ENCODE measurements at places on chromosomes 3 and 15. TPM values are rescaled to one million over a fixed set of nuclear protein-coding genes. Genes with fewer than 3 reads are reported as not detected.

DNA sequence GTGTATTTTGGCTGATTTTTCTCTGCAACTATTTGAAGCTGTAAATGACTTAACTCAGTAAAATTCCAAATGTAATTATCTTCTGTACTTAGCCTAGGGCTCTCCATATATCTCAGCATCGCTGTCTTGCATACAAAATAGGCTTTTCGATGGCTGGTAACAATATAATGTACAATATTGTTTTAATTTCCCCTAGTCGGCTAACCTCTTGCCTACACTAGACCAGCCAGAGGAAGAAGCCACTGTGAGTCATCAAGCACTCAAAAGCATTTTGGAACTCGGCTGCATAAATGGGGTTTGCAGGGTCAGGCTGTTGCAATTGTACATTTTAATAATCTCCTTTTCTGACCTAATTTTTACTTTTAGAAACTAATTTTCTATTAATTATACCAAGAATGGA lies 583.8 kb downstream of the FOXP1 start:
- no peak for DNase-seq

The FGD5 gene
- 3.3 TPM for polyA plus RNA-seq

DNA sequence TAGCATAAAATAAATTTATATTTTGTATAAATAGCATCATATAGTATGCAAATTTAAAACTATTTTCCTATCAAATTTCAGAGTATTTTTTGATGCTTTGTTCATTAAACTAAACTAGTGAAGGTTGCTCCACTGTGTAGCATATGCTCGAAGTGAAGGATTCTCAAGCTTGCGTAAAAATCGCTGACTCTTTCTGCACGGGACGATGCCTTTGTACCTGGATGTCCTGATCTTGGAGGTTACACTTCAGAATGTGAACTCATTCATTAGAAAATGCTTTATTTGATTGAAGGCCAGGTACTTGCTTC lies 305.0 kb downstream of the WDR72 start:
- DNase-seq, result peak; percentile 8

The CCNB2 gene
- polyA plus RNA-seq, result 15.3 TPM

The FES gene
- 7.3 TPM for polyA plus RNA-seq

DNA sequence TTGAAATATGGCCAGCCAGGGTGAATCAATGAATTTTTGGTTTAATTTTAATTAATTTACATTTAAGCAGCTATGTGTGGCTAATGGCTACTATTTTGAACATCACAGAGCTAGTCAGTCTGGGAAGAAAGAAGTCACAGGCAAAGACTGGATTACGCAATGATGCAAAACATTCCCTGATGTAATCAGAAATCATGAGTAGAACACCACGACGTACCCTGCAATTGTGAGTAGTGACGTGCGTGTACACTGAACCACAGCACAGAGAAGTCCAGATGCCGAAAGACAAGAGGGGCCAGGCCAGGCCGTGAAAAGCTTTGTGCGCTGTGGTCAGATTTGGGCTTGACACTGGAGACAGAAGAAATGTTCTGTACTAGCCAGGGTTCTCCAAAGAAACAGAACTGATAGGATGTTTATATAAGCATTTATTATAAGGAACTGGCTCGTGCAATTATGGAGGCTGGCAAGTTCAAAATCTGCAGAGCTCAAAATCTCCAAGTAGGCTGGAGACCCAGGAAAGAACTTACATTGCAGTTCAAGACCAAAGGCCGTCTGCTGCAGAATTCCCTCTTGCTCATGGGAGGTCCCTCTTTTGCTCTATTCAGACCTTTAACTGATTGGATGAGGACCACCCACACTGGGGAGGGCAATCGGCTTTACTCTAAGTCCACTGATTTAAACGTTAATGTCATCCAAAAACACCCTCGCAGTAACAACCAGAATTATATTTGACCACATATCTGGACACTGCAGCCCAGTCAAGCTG lies 44.6 kb downstream of the SH3BP5 start:
- DNase-seq, result peak; percentile 62

DNA sequence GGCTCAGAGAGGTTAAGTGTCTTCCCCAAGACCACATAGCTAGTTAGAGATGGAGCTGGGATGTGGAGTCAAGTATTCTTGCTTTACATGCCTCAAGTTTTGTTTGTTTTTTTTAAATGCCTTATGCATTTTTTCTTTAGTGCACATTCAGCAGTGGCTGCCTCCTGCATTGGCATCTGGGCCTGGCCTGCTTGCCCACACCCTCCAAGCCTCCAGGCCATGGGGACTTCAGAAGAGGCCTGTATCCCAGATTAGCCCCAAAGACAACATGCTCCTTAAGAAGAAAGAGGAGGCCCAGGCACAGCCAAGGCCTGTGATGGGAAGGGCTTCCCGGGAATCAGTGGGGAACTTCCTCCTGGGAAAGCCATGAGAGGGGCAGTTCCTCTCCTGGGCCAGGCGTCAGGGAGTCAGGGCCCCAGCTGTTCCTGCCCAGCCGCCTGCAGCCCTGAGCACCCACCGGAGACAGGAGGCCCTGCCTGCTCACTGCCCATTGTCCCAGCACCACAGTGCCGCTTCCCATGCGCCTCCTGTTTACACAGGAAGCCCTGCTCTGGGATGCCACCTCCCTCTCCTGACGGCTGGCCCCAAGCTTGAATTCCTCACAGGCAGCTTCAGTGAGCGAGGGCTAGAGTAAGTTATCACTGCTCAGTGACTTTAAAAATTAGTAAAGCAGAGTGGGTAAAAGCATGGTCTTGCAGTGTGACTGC lies 16.0 kb downstream of the FOXL2NB start:
- DNase-seq, result no peak

DNA sequence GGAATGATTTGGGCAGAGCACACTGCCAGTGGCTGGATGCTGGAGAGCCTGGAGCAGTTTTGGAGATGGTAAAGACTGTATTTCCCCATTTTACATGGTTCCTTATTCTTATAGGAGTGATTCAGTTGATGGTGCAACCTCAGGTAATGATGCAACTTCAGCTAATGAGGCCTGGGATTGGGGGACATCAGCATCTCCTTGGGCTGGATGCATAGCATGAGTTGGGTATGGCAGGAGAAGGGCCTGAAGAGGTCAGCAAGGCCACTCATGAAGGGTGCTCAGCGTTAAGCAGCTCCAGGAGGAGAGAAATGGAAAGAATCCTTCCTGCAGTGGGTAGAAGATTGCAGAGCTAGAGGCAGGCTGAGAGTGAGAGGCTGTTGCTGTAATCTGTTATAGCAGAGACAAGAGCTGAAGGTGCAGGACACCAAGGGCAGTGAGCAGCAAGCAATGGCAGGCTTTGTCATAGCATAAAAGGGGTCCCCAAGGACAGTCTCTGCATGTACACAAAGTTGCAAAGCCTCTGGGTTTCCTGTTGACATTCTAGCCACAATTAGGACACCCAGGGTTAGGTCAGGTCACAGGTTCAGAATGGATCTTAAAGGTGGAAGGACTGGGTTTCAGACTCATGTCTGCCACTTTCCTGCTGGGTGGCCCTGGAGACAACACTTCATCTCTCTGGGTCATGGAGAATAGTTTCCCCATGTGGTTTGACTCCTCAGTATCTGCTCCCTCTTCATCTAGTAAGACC lies 29.5 kb upstream of the SNRK start:
- DNase-seq, result no peak

The RBPMS2 gene
- polyA plus RNA-seq, result 18.0 TPM

The ST8SIA2 gene
- 1.7 TPM for polyA plus RNA-seq

DNA sequence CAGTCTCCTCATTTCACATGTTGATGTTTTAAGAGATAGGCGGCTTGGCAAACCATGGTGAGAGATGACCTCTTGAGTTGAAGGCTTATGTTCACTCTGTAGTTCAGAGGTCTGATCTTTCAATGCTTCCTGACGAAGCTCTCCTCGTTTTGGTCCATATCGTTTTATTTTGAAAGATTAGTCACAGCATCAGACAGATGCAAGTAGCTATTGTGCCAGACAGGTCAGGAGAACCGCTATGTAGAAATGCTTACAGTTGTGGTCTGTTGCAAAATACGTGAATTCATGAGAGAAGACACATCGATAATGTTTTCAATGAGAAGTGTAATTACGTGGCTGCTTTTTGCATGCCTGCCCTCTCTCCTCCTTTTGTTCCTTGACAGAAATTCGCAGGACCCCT lies 47.5 kb downstream of the CHL1 start:
- DNase-seq, result no peak

DNA sequence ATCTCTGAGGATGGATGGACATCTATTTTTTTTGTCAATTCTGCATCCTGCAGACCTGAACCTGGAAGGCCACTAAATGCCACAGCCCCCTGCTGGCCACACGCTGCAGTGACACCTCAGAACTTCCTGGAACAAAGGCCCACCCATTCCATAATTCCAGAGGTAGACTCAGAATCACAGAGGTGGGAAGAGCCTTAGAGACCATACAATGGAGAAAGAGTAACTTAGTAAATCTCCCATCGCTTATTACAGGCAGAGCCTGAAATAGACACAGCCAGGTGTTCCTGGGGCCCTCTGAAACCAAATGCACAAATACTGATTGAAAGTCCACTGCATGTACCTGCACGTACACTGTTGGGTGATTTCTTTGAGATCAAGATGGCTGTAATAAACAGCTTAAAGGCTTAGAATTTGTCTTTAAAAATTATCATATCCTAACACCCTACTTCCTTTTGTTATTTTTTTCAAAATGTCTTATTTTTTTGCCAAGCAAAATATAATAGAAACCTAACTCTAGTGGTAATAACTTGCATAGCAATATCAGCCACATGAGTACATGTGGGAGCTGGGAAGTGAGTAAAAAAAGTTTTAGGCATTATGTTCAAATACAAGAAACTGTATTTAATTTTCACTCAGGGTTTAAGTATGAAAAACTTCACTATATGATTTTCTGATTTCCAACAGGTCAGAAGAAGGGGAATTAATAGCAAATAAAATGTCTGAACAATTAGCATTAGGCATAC lies 62.7 kb downstream of the EOMES start:
- DNase-seq, result peak; percentile 68

GRCh38 chr3:37906734-37907282 lies 45.1 kb downstream of the CTDSPL start:
- no peak for DNase-seq

The SAMMSON gene
- polyA plus RNA-seq, result not detected

GRCh38 chr3:58502872-58503271 lies 11.0 kb downstream of the KCTD6 start:
- no peak for DNase-seq

The PSTPIP1 gene
- polyA plus RNA-seq, result not detected

DNA sequence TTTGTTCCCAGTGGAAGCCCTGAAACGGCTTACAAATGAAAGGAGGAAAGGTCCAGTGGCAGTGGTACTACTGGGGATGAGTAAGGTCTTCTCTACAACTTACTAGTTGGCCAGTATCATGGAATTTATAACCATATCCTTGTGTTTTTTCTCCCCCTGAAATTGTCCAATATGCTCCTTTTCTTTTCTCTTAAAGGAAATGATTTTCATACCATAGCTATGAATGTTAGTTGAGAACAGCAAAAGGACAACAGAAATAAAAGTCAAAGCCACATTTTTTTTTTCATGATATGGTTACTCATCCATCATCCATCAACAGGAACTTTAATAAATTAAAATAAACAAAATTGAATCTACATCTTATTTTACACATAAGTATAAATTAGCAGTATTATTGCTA lies 450.4 kb downstream of the MFSD1 start:
- no peak for DNase-seq

The ELL3 gene
- 4.5 TPM for polyA plus RNA-seq

DNA sequence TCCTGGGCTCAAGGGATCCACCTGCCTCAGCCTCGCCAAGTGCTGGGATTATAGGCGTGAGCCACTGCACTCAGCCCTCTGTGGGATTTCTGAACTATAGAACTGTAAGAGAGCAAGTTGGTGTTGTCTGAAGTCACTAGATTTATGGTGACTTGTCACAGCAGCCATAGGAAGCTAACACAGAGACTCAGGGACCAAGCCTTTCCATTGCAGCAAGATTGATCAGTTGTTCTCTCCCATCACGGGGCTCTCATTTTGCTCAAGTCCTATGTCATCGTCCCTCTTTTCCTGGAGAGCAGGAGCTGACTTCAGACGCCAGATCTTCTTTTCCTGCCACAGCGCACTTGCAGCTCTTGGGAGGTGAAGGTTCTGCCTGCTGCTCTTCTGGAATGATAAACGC lies 61.0 kb downstream of the APBA2 start:
- DNase-seq, result no peak

The SLC22A14 gene
- polyA plus RNA-seq, result not detected

DNA sequence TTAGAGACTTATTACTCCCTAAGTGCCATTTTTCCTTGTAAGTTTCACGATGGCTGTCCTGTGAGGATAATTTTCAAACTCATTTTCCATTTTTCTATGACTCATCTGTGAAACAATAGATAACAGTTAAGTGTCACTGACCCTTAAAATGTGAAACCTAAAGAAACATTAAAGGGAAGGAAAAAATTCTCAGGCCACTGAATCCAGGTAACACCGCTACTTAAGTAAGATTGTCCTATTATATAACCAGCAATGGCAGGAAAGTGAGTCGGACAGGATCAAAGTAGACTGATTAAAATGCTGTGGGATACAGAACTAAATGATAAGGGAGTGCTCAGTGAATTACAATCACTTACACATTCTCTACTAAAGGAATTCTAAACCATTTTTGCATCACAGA lies 12.4 kb downstream of the PLD1 start:
- no peak for DNase-seq

GRCh38 chr3:194287977-194288706 lies 63.0 kb downstream of the CPN2 start:
- no peak for DNase-seq

- DNase-seq, result peak; percentile 57
These were observed 81.8 kb downstream of the CLASP2 start for GRCh38 chr3:33636125-33636850.

DNA sequence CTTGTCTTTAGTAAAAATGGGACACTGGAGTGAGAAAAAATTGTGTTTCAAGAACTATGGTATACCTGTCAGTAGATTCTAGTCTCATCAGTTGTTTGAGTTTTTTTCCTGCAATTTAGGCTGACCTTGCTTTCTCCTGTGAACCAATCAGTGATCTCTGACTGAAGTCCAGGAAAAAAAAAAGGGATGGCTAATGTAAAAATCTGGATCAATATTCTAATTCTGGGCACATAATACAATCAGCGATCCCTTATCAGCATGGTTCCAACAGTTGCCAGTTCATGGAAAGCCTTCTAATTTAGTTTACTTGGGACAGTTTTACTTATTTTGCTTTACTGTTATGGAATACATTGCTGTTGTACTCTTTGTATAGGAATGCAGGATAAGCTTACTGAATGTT lies 17.0 kb downstream of the TRPM7 start:
- DNase-seq, result no peak

The LTK gene
- 1.2 TPM for polyA plus RNA-seq

DNA sequence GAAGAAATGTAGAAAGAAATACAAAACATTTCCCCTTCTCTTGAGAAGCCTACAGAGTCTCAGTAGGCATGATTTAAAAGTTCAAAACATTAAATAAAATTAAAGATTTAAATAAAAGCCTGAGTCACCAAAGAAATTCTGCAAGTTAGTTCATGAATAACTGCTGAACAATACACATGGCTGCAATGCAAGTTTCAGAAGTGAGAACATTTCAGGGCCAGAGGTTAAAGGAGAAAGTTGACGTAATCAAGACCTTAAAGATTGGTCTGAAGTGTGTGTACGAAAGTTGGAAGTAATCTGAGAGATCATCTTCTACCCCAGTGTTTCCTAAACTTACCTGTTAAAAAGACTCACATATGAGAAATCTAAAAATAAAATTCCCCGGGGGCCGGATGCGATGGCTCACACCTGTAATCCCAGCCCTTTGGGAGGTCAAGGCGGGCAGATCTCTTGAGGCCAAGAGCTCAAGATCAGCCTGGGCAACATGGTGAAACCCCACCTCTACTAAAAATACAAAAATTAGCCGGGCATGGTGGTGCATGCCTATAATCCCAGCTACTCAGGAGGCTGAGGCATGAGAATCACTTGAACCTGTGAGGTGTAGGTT lies 108.7 kb upstream of the PHLDB2 start:
- no peak for DNase-seq
